Activated CD4-positive, alpha-beta T cell treated with anti-CD3 and anti-CD28 coated beads for 24 hours (primary cell): ENCODE measurements at places on chromosomes 2 and 18.
A peak's percentile ranks its signal among the peaks of the same experiment; 100 is the strongest.

DNA sequence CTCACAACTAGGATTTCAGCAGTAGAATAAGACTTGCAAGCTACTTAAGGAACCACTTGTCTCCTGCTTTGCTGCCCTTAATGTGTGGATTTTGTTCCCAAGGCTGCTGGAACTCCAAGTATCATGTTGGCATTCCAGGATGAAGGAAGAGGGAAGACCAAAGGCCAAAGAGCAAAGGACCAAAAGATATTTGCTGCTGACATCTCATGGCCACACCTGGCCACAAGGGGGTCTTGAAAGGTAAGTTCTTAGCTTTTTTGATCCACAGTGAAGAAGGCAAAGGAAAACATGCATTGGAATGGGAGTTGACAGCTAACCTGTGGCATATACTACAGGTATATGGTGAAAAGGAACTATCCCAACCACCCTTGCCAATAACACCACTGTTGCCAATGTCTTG is 3.9 kb upstream of the MATN3 start:
- no peak for DNase-seq

GRCh38 chr2:113281910-113282746 is 3.4 kb upstream of the PAX8 start:
- no peak for DNase-seq

DNA sequence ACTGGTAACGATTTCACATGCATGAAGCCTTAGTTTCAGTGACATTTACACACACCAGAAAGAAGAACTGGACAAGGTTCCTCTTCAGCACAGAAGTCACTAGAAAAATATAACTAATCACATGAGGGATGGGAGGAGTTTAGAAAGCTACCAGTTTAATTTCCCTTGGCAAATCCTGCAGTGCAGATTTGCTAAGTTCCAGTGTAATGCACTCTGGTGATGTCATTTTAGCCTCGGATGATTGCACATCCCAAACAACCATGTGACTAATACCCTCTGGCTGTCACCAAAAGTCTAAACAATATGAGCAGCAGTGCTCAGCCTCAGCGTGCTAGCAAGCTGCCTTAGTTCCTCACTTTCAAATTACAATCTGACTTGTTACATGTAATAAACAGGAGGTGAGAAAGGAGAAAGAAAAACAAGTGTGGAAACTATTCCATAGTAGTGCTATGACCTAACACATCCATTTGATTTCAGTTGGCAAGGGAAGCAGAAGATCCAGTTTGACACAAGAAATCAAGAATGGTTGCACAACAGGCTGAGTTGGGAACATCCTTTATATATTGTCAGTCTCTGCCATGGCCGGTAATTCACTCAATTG is 35.3 kb upstream of the PPP1CB start:
- DNase-seq, result no peak

DNA sequence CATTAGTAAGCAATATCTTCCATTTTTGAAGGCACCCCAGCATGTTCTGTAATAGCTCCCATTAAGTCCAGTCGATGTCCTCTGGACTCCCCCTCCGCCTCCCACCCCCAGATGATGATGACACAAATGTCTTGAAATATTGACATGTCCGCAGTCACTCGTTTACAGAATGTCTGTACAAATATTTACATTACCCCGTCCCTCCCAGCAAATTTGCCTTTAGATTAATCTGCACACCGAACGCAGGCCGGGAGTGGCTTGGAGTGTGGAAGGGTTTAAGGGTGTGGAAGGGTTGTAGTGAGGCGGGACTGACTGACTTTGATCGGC is 853 bp upstream of the OSBPL6 start:
- no peak for DNase-seq

DNA sequence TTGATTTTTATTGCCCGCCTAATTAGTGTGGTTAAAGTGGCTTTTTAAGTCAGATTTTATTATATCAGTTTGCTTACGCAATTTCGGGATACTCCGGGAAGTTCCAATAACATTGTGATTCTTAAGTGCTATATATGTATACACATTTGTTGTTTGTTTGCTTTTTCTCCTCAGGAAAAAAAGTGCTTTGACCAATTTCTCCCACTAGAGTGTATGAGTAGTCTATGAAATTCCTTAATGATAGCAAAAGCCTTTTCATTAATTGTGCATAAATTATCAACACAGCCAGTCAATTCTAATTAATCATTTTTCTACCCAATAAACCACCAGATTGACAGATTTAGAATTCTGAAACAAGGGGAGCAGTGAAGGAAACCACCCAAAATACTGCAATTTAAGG is 172.2 kb downstream of the DPP10 start:
- DNase-seq, result no peak

GRCh38 chr2:172770887-172771286 is 35.2 kb downstream of the RAPGEF4 start:
- DNase-seq, result no peak

- DNase-seq, result no peak
Observed at GRCh38 chr2:20404950-20405349, 41.9 kb upstream of the RHOB start.

- no peak for DNase-seq
Observed at GRCh38 chr2:3864943-3865865, 161.8 kb downstream of the DCDC2C start.

DNA sequence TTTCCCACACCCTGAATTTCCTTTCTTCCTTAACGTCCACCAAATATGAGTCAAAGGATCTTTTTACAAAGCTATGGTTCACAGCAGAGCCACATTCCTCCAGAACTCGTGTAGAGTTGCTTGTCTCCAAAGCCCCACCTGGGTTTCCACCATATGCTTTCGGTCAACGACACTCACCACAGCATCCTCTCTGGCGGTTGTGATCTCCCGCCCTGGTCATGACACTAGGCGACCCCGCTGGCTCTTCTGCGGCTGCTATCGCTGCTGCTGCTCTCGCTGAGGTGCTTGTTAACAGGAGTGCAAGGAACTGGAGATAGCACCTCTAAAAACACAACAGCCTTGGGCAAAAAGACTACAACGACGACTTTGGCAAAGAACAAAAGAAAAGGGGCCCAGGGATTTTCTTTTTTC is 340 bp downstream of the SLC40A1 start:
- DNase-seq, result peak; percentile 15

- DNase-seq, result no peak
Observed at GRCh38 chr2:71074893-71075395, 6.5 kb downstream of the NAGK start.

DNA sequence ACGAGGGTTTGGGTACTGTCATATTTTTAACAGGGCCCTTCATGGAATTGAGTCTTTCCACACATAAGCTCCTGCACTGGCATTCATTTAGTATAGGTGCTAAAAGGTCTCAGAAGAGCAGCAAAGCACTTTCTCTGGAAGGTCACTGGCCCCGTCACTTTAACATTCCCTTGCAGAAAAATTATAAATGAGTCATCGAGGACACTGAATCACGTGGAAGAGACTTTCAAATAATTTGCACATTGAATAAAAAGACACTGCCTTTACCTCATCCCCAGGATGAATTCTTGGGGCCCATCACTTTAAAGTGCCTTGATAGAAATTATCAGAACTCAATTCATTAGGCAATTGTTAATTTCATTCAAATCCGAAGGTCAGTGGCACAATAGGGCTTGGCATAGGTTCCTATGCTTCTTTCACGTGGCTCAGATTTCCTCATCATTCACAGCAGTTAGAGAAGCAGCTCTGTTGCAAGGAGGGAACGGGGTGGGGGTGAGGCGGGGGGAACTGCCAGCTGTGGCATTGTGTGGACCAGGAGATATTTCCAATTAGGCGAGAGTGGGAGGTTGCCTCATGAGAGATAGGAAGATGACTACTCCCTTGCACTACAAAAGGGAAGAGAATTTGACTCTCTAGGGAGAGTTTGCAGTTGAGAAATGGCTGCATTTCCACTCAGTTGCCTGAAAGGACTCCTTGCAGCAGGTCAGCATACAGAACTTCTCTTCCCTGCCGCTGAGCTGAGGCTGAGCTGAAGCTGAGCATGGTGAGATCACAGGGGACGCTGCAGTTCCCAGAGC is 86.3 kb upstream of the NPAS2 start:
- DNase-seq, result no peak

GRCh38 chr2:212109792-212110680 is 428.6 kb downstream of the ERBB4 start:
- no peak for DNase-seq

DNA sequence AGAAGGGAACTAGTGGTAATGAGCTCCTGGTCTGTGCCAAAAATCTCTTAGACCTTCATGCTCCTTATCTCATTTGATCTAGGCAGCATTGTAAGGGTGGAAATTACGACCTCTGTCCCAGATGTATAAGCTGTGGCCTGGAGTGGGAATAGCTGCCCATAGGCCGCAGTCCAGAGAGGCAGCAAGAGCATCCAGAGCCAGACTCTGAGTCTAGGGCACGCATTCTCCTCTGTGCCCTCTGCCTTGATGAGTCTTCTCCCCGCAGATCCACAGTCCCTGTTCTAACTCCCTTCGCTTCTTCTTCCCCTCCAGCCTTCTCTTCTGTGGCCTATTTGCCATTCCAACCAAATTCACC is 304.6 kb downstream of the MYCN start:
- no peak for DNase-seq

- DNase-seq, result no peak
Observed at GRCh38 chr2:193496786-193497185, 1302.1 kb upstream of the TMEFF2 start.

- DNase-seq, result no peak
Observed at GRCh38 chr2:219131327-219131726, 29.3 kb downstream of the NHEJ1 start.

GRCh38 chr2:37020887-37021796 is 54.8 kb upstream of the STRN start:
- no peak for DNase-seq
